Occipital lobe (tissue), 3 donors: ENCODE measurements at places on chromosomes 3 and 15. TPM values are rescaled to one million over a fixed set of nuclear protein-coding genes. Genes with fewer than 3 reads are reported as not detected.

DNA sequence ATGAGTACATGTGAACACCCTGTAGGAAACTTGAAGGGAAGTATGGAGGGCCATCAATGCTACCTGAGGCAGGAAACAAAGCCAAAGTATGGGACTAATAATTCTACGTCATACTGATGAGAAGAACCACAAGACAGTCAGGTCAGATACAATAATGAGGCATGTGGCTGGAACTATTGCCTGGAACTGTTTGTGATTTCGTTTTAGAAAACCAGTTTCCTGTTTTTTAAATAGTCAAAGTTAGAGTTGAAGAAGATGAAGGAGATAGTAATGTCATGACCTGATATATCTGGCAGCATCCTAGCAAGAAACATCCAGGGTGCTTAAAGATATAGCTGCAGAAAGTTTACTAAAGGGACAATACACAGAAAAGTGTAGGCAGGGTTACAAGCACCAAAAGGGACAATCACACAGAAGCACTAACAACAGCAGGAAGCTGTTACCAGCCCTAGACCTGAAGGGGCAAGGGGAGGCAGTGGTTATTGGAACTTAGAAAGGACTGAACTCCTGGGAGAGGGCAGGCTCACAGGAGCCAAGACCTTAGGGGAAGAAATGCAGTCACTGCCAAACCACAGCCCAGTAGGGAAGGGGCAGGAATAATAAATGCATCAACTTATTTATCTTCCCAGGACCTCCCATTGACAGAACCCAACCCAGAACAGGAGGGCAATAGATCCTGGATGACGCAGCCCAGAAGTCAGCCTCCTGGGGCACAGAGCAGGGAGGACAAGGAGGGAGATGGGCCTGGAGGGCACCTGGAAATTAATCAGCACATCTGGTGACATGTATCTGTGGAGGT is 302.1 kb upstream of the STT3B start:
- DNase-seq: no peak

DNA sequence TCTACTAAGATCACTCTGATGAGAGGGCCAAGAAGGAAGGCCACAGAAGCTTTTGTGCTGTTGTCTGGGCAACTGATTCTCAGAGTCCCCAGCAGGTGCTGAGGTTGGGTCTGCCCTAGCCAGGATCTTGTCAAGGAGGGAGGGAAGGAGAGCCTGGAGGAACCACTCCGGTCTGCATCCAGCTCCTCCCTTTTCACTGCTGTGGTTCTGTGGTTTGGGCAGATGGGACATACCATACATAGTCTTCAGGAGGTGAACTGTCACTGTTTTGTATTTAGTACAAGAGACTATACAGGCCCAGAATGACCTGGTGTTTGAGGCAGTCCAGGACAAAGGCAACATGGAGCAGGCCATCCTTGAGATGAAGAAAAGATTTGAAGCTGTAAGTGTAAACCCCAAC is 21.9 kb downstream of the C3orf62 start:
- no peak for DNase-seq

DNA sequence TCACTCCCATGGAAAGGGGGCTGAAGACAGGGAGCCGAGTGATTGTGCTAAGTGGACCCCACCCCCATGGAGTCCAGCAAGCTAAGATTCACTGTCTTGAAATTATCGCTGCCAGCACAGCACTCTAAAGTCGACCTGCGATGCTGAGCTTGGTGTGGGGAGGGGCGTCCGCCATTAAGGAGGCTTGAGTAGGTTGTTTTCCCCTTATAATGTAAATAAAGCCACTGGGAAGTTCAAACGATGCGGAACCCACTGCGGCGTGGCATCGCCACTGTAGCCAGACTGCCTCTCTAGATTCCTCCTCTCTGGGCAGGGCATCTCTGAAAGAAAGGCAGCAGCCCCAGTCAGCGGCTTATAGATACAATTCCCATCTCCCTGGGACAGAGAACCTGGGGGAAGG is 10.9 kb upstream of the SRGAP3 start:
- DNase-seq: no peak

GRCh38 chr3:138011722-138012121 is 1.8 kb downstream of the CLDN18 start:
- DNase-seq: no peak

DNA sequence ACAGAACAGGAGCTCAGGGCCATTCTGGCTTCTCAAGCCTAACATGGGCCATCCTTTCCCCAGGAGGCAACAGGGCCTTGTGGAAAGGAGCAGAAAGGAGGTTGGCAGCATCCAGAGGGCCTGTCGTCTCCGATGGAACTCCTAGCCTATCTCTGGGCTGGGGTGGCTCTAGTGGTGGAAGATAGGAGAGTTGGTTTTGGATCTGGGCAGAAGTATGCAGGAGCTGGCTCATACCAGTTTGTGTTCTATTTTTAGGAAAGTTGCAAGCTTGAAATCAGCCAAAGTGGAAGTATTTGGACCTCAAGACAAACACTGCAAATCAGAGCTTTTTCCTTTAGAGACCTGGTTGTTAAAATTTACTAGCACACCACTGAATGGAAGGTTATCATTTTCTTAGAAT is 35.4 kb upstream of the XCR1 start:
- DNase-seq: no peak

The COL6A5 gene
- total RNA-seq: under 0.01 TPM

The C3orf22 gene
- not detected for total RNA-seq
